CD8-positive, alpha-beta T cell (primary cell): ENCODE measurements at places on chromosomes 7 and 10.
A peak's percentile ranks its signal among the peaks of the same experiment; 100 is the strongest.

DNA sequence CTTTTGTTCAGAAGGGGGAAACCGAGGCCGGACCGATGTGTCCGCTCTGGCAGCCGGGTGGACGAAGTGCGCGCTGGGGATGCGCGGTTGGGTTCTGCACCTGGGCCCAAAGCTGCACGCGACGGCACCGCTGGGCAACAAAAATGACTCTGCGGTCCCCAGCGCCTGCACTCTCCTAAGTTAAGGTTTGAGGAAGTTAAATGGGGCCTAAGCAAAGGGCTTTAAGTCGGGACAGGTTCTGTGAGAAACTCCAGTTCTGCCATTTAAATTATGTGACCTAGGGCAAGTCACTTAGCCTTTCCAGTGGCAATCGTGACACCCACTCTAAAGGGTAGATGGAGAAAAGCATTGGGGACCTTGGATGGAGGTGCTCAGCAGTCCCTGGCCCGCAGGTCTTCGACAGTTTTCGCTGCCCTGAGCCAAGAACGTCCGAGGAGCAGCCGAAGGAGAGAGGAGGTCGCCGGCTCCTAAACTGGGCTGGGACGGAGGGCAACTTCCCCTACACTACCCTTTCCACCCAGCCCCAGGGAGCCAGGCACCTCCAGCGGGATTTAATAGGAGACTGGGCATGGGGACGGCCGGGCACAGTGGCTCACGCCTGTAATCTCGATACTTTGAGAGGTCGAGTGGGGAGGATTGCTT is 534 bp upstream of the ACBD5 start:
- peak; percentile 56 for DNase-seq

DNA sequence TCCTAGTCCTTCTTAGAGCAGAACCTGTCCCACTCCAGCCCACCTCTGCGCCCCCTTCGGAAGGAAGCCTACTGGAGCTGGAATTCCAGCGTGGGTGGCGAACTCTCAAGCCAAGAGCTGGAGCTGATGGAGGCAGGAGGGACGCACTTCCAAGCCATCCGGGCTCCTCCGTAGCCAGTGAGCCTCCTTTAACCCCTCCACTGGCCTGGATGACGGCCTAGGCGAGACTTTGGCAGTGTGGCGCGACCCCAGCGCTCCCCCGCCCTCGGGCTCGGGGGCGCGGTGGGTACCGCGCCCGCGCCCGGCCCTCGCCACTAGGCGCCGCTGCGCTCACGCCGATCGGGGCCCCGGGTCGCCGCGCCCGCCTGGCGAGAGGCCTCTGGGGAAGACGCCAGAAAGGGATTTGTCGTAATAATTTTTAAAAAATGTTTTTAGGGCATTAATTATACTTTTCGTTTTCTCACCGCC is 5.1 kb upstream of the EMX2 start:
- no peak for DNase-seq

GRCh38 chr7:11486271-11486670 is 345.7 kb downstream of the THSD7A start:
- DNase-seq = no peak

DNA sequence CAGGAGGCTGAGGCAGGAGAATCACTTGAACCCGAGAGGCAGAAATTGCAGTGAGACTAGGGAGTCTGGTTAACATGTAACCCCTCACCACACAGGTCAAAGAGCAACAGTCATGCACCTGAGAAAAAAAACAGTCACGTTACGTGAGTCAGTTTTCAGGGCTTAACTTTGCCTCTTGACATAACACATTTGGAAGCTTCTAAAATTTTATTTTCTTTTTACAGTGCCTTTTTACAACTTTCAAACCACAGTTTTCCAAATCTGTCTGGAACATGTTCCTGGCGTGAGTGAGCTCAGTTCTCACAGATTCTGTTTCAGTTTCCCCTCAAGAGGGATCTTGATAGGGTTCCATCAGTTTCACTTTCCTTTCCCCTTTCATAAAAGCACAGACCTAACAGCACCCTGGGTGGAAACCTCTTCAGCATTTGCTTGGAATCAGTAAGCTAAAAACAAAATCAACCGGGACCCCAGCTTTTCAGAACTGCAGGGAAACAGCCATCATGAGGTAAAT is 4.4 kb downstream of the IFIT3 start:
- DNase-seq = peak; percentile 85

DNA sequence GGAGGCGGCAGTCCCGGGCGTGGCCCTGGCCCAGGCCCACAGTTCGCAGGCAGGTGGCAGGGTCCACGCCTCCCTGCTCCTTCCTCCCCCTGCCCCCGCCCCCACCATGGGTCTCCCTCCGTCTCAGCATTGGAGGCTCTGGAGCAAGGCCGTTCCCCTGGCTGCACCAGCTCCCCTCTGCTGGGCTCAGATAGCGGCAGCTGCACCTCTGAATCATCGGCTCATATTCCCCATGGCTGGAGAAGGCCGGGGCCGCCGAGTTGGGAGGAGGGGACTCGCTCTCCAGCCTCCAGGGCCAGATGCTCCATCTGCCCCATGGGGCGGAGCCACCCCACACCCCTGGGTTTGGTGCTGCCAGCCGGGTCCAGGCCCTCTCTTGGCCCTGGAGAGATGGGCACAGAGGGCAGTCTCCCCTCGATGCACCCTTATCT is 145.0 kb downstream of the ELFN1 start:
- DNase-seq = no peak

DNA sequence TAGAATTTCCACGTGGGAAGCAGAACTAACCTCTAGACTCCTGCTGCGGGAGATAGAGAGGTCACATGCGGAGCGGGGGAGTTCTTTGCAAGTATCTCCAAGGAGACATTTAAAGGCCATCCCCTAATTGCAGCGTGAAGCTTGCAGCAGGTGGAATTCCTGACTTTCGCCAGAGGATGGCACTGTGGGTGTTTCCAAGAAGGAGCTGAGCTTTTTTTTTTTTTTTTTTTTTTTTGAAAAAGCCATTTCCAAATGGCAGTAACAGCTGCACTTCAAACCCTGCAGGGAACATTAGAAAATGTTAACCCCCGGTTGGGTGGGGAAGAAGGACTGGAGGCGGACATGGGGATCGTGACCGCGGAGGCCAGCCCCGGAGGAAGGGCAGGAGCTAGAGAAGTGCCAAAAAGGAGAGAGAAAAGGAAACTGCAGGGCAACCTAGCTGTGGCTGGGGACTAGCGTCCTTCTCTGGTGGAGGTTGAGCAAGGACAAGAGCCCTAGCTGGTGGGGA is 487.7 kb downstream of the TYW1 start:
- no peak for DNase-seq

- DNase-seq = no peak
Measured at GRCh38 chr10:11264296-11265048, 246.8 kb downstream of the CELF2 start.

DNA sequence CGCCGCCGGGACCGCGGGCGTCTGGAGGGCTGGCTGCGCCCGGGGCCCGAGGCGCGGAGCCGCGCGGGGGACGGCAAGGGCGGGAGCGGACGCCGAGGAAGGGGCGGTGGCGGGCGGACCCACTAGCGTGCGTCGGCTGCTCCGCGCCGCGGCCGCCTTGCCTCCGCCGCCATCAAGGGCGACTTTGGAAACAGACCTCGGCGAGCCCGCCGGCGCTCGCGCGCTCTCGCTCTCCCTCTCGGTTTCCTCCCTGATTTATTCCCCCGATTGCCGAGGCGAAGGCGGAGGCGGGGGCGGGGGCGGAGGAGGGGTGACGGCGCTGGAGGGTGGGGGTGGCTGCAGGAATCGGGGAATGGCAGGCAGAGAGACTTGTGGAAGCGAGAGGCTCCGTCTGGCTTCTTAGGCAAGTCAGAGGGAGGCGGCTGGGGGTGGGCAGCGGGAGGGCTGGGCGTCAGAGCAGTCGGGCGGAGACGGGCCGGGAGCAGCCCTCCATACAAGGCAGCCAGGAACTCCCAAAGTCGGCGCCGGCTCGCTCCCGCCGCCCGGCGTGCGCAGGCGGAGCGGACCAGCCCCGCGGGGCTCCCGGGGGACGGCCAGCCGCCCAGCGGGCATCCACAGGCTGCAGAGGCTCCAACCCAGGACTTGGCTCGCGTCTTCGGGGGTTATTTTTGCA is at the start of gene CACNA2D1:
CACNA2D1 (minus strand) TSS at position 231 of the 673 bp plus-strand sequence.
- DNase-seq = no peak

- DNase-seq = no peak
Measured at GRCh38 chr7:4203626-4204512, 478.2 kb upstream of the FOXK1 start.

DNA sequence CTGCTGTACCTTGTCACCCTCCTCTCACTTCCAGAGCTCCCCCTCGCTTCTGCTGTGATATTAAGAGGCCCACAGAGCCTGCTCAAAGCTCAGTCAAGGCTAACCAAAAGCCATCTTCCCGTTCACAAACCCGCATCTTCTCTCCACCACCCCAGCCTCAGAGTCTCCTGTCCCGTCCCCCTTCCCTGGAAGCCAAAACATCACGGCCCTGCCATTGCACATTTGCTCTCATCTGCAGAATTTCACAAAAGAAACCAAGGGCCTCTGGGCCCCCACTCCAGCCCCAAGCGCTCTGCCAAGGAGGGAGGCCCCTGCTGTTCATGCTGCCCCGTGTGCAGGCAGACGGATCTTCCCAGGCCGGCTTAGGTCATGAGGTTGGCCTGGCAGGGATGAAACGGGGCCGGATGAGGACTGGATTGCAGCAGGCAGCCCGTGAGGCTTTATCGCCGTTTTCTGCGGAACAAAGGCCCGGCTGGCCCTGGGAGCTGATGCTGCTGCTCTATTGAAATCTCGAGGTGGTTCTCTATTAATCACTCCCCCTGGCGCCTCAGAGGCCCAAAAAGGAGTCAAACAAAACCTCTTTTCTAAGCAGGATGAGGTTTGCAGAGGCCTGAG is 31.6 kb upstream of the FOXK1 start:
- DNase-seq = no peak

- DNase-seq = no peak
Measured at GRCh38 chr7:19567011-19567410, 141.8 kb downstream of the POLR1F start.

DNA sequence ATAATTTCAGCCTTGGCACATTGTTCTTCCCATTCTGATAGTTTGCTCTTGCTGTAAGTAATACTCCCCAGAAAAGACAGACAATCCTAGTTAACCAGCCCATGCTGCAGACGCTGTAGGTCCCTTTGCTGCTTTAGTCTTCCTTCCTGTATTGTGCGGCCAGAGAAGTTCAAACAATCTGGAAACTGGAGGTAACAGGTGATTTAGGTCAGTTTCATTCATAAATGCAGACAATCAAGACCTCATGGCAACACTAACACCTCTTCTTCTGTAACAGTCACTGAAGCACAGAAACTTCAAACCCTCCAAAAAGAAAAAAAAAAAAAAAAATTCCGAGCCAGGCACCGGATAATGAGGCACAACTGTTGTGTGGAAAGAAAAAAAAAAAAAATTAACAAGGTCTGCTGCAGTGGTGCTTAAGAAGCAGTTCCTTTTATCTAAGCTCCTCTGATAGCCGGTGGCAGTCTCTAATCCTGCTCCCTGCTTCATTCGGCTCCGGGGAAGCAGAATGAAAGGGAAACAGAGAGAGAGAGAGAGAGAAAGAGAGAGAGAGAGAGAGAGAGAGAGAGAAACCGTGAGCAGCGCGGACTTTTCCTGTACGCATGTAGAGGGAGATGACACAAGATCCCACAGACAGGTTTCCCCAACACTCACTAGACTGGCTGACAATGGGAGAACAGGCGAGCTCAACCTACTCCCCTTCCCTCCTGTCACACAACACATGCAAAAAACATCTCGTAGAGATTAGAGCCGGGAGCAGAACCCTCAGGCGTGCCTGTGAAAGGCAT is at the start of gene SEMA3A:
SEMA3A (minus strand) TSS at position 306 of the 788 bp plus-strand sequence; CDS start at position 103, 203 bp downstream.
- DNase-seq = peak; percentile 25

- no peak for DNase-seq
Measured at GRCh38 chr7:21429021-21429420, 1.1 kb downstream of the SP4 start.

- DNase-seq = no peak
Measured at GRCh38 chr10:62946278-62946677, 130.1 kb upstream of the EGR2 start.

GRCh38 chr10:18099415-18099814 is 40.8 kb upstream of the CACNB2 start:
- no peak for DNase-seq

GRCh38 chr7:103765901-103766300 is 223.6 kb downstream of the RELN start:
- DNase-seq = no peak

GRCh38 chr7:53437336-53437735 is 401.9 kb downstream of the POM121L12 start:
- no peak for DNase-seq

- no peak for DNase-seq
Measured at GRCh38 chr10:129958629-129959543, 5.2 kb downstream of the EBF3 start.

DNA sequence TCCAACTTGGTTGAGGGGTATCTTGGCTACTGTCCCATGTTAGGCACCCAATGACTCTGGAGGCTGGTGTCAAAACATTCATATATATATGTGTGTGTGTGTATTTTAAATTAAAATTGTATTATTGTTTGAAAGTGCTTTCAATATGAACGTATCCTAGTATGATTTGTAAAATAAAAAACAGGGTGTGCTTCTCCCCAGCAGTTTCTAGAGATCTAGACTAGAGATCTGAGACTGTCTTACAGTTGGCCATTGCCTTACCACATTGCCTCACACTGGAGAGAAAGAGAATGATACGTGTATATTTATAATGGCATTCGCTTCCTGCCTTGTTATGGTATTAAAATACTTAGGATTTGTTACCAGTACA is 1.2 kb downstream of the BAG3 start:
- no peak for DNase-seq

GRCh38 chr10:86391236-86391840 is 24.7 kb upstream of the GRID1 start:
- no peak for DNase-seq

- DNase-seq = no peak
Measured at GRCh38 chr10:14952851-14953423, 959 bp downstream of the DCLRE1C start.

DNA sequence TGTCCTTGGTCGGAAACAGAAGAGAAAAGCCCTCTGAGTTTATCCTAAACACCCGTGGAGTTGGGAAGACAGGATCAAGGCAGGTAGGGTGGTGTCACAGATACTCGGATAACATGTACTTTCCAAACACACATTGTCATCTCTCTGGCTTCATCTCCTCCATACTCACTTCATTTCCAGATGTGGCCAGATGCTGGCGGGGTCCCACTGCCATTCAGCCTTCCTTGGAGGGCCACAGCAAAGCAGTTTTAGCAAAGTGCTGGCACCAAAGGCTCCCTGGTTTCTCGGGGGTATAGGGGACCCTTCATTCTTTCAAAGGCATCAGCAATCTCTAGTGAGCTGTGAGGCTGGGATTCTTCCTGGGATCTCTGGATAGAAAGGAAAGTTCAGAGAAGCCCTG is 539.5 kb downstream of the TCERG1L start:
- DNase-seq = no peak

GRCh38 chr10:59993931-59994330 is 87.6 kb upstream of the CCDC6 start:
- no peak for DNase-seq

- no peak for DNase-seq
Measured at GRCh38 chr10:62852961-62853702, 37.0 kb upstream of the EGR2 start.

DNA sequence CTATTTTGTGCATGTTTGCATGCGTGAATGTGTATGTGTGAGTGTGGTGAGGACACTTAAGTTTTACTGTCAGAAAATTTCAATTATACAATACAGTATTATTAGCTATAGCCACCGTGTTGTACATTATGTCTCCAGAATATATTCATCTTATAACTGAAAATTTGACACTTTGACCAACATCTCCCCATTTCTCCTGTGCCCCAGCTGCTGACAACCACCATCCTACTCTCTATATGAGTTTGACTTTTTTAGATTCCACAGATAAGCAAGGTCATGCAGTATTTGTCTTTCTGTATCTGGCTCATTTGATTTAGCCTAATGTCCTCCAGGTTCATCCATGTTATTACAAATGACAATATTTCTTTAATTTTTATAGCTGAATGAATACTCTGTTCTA is 195.0 kb downstream of the GPR37 start:
- no peak for DNase-seq

- DNase-seq = no peak
Measured at GRCh38 chr10:71995887-71996575, 31.8 kb downstream of the CHST3 start.
